ENCODE measurements at places on chromosomes 5 and 9.

- DNase-seq: no peak
Measured at GRCh38 chr5:1523480-1523792, 324 bp downstream of the LPCAT1 start.

GRCh38 chr5:22651355-22651754 lies 201.8 kb downstream of the CDH12 start:
- DNase-seq: no peak

GRCh38 chr9:81538890-81539289 lies 150.5 kb downstream of the TLE1 start:
- DNase-seq: no peak

- DNase-seq: no peak
Measured at GRCh38 chr9:38771593-38771992, 51.7 kb upstream of the FAM240B start.

- no peak for DNase-seq
Measured at GRCh38 chr5:102903074-102903871, 148.2 kb downstream of the PAM start.

DNA sequence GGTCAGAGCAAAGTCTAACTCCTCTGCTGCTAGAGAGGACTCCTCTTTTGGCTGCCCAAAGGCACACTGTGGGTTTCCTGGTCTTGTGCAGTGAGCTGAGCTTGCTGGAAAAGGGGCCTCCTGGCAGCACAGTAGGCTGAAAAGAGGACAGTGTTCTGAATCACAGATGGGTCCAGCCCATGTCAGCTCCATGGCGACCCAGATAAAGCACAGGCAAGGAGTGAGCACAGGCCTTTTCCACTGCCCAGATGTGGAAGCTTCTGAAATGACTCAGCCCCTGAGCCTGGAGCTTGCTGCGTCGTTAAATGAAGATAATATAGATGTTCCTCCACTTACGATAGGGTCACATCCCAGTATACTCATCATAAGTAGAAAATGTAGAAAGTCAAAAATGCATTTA lies 8.1 kb downstream of the CCDC180 start:
- no peak for DNase-seq
